ENCODE measurements at places on chromosomes 1 and 21.

DNA sequence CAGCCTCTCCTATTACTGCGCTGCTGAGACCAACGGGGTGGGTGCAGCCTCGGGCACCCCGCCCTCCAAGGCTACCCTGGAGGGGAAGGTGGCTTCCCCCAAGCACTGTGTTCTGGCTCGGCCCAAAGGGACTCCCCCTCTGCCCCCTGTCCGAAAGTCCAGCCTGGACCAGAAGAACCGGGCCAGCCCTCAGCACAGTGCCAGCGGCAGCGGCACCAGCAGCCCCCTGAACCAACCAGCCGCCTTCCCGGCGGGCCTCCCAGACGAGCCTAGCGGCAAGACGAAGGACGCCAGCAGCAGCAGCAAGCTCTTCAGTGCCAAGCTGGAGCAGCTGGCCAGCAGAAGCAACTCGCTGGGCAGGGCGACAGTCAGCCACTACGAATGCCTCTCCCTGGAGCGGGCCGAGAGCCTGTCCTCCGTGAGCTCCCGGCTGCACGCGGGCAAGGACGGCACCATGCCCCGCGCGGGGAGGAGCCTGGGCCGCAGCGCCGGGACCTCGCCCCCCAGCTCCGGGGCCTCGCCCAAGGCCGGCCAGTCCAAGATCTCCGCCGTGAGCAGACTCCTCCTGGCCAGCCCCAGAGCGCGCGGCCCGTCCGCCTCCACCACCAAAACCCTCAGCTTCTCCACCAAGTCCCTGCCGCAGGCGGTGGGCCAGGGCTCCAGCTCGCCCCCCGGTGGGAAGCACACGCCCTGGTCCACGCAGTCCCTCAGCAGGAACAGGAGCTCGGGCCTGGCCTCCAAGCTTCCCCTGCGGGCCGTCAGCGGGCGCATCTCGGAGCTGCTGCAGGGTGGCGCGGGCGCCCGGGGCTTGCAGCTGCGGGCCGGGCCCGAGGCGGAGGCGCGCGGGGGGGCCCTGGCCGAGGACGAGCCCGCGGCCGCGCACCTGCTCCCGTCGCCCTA lies 533.1 kb downstream of the KIF26B start:
- DNase-seq, result no peak

- no peak for DNase-seq
Observed at GRCh38 chr1:29157269-29157601, 24.5 kb downstream of the SRSF4 start.

DNA sequence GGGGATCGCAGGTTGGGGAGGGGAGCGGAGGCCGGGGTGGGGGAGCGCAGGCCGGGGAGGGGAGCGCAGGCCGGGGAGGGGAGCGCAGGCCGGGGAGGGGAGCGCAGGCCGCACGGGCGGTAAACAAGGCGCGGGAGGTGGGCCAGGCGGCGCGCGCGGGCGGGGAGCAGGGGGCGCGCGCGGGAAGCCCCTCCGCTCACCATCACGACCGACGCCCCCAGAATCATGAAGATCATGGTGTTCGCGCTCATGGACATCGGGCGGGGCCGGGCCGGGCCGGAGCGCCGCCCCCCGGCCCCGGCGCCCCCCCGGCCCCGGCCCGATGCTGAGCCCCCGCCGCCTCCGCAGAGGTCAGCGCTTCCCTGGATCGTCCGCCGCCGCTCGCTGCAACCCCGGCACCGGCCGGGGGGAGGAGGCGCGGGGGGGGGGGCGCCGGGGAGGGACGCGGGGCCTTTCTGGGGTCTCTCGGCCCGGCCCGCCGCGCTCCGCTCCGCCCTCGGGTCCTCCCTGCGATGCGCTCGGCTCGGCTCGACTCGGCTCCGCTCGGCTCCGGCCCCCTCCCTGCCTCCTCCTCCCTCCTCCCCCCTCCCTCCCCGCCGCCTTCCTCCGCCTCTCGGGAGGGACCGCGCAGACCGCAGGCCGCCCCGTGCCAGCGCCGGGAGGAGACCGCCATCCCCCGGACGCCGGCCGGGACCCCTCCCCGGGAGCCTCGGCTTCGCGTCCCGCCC lies at the start of gene TMEM240:
TSS of gene TMEM240 (minus strand) at position 535 of the 728 bp plus-strand sequence. CDS start at position 257, 278 bp downstream.
- DNase-seq, result no peak

DNA sequence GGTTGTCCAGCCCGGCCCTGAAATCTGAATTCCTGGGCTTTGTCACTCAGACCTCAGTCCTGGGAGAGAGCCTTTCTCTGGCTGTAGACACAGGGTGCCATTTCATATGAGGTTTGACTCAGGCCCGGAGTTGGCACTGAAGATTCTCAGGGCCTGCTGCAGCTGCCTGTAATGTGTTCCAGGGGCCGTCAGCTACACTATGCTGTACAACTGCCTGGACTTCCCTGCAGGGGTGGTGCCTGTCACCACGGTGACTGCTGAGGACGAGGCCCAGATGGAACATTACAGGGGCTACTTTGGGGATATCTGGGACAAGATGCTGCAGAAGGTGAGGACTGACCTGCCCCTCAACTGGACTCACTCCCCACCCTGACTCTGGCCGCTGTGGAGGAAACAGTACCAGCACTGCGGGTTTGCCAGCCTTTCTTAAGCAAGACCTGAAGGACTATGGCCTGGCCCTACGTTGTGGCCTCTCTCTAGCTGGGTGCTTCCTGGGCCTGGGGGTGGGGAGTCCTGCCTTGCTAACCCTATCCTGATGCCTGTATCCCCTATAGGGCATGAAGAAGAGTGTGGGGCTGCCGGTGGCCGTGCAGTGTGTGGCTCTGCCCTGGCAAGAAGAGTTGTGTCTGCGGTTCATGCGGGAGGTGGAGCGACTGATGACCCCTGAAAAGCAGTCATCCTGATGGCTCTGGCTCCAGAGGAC lies 18.9 kb downstream of the FAAH start:
- no peak for DNase-seq

- DNase-seq, result no peak
Observed at GRCh38 chr1:109828756-109829505, 65.2 kb upstream of the EPS8L3 start.
